HCT116 (cell line): ENCODE measurements at places on chromosomes 7 and 10. TPM values are rescaled to one million over a fixed set of nuclear protein-coding genes. Genes with fewer than 3 reads are reported as not detected.

Gene AMPH
- total RNA-seq = not detected

- H3K4me3 ChIP-seq = no peak overlapping the region
- H3K36me3 ChIP-seq = no peaks in the 10 kb centered on the region
- 0 out of 2 replicates have a peak, but pooled peaks cover 9% of the 10 kb centered on the region for H3K27me3 ChIP-seq
- no peaks in the 10 kb centered on the region for H3K4me1 ChIP-seq
Observed at GRCh38 chr10:120477743-120478141, 20.7 kb downstream of the PLPP4 start.

DNA sequence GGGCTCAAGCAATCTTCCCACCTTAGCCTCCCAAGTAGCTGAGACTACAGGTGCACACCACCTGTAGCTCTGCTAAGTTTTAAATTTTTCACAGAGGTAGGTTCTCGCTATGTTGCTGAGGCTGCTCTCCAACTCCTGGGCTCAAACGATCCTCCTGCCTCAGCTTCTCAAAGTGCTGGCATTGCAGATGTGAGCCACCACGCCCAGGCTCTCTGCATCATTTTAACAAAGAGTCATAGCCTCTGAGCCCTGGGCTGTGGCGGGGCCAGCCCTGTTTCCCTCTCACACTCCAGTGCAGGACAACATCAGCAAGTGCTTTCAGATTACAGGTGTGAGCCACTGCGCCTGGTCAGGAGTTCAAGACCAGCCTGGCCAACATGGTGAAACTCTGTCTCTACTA, 102.5 kb downstream of the COL26A1 start:
- H3K27ac ChIP-seq = no peak overlapping the region
- H3K4me1 ChIP-seq = no peaks in the 10 kb centered on the region
- no peak overlapping the region for H3K4me3 ChIP-seq
- no peak for DNase-seq
- no peaks in the 10 kb centered on the region for H3K27me3 ChIP-seq
- H3K36me3 ChIP-seq = no peaks in the 10 kb centered on the region

DNA sequence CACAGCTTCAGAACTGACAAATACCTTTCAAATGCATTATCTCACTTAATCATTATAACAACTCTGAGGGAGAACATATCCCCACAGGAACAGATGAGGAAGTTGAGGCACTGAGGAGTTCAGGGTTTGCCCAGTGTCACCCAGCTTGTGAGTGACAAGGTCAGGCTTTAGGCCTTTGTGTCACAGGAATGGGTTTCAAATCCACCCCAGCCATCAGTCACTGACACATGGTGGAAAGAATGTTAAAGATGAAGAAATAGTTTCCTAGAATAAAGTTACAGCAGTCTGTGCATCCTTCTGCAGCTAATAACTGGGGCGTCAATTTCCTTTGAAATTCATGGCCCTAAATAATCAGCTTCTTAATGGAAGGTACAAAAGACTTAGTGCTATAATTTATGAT, 37.8 kb downstream of the SGCE start:
- H3K27ac ChIP-seq = no peak overlapping the region
- H3K27me3 ChIP-seq = no peaks in the 10 kb centered on the region
- no peak overlapping the region for H3K4me3 ChIP-seq
- peaks cover 17% of the 10 kb centered on the region for H3K4me1 ChIP-seq
- DNase-seq = no peak

GRCh38 chr10:67785098-67785497, 52.9 kb downstream of the DNAJC12 start:
- no peaks in the 10 kb centered on the region for H3K27me3 ChIP-seq
- H3K4me3 ChIP-seq = no peak overlapping the region
- no peak overlapping the region for H3K27ac ChIP-seq
- no peaks in the 10 kb centered on the region for H3K36me3 ChIP-seq
- H3K4me1 ChIP-seq = no peaks in the 10 kb centered on the region
- no peak for DNase-seq

DNA sequence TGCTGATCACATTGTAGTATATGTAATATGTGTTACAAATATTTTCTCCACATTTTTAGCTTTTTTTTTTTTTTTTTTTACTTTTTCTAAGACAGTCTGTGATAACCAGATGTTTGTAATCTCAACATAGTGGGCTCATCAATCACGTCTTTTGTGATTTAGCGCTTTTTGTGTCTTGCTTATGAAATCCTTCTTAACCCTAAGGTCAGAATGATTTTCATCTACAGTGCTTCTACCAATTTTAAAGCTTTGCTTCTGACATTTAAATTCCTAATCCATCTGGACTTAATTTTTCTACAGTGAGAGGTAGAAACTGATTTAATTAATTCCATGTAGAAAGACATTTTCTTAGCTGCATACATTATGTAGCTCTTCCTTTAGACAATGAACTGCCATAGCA, 626.4 kb downstream of the TNS3 start:
- H3K36me3 ChIP-seq = no peaks in the 10 kb centered on the region
- H3K4me3 ChIP-seq = no peak overlapping the region
- no peak for DNase-seq
- no peaks in the 10 kb centered on the region for H3K4me1 ChIP-seq

- no peak for DNase-seq
- H3K4me1 ChIP-seq = no peaks in the 10 kb centered on the region
- H3K27ac ChIP-seq = no peak overlapping the region
- no peaks in the 10 kb centered on the region for H3K36me3 ChIP-seq
Observed at GRCh38 chr7:137681657-137682562, 164.9 kb downstream of the DGKI start.

DNA sequence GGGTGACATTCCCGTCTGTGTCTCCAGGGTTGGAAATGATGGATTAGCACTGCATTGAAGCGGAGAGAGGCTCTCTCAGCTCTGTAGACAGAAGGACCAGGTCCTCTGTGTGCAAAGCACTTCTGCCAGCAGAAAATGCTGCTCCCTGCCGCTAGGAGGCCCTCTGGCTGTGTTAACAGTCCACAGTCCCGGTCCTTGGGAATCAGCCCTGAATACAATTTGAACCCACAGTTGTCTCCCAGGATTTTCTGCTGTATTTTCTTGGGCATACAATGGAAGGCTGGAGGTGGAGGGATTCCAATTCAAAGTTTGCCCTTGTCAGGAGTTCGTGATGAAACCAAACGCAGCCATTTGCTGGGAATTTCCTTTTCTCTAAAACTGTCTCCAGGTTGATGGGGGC, 205.2 kb downstream of the GLRX3 start:
- H3K4me3 ChIP-seq = no peak overlapping the region
- no peaks in the 10 kb centered on the region for H3K36me3 ChIP-seq
- no peak for DNase-seq
- no peak overlapping the region for H3K27ac ChIP-seq
- no peaks in the 10 kb centered on the region for H3K27me3 ChIP-seq
